ENCODE measurements at places on chromosomes 3 and 15.

DNA sequence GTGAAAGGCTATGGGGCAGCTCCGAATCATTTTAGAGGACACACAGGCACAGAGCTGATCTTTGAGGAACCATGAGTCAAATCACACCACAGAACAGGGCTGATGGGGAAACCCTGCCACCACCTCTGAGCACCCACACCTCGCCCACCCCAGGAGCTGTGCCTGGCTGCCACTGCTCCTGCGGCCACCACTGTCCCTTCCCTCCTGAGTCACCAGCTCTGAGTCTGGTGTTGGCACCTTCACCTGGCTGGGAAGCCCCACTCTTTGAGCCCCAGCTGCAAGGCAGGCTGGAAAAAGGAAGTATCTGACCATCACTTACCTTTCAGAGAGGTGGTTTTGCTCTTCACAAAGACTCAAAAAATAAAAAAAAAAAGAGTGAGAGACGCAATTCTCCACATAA lies 63.6 kb upstream of the MEF2A start:
- no peak for DNase-seq

- no peak for DNase-seq
Measured at GRCh38 chr3:34218706-34219385, 420.4 kb downstream of the PDCD6IP start.

DNA sequence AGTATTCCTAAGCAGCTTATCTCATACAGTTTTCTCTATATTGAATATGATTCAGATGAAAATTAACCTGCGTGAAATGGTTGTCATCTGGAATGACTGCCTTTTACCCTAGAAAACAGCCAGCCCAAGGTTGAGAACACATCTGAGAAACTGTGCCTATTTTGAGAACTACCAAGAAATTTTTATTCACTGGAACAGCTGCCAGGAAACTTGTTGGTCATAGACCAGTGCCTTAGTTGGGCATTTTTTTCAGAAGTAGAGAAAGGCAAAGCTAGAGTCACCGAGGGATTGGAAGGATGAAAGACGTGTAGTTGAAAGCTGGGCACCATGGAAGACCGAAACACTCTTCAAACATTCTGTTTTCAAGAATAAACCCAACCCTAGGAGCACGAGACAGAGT lies 277.1 kb downstream of the LPP start:
- DNase-seq, result no peak

- DNase-seq, result no peak
Measured at GRCh38 chr3:140756240-140757016, 78.6 kb downstream of the TRIM42 start.

DNA sequence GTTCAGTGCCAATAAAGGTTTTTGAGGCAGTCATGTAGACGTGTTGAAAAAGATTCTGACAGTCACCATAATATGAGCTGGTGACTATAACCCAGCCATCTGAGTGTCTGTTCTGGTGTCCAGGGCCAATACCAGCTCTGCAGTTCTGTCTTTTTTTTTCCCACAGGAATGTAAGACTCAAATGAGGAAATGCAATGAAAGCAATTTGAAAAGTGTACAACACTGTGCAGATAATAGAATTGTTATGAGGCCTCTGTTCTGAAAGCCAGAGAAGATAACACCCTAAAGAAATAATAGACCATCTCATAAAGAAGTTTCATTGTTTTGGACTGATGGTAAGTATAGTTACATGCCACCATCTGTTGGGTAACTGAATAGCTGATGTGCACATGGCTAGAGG lies 57.1 kb downstream of the CLDN1 start:
- DNase-seq, result no peak

DNA sequence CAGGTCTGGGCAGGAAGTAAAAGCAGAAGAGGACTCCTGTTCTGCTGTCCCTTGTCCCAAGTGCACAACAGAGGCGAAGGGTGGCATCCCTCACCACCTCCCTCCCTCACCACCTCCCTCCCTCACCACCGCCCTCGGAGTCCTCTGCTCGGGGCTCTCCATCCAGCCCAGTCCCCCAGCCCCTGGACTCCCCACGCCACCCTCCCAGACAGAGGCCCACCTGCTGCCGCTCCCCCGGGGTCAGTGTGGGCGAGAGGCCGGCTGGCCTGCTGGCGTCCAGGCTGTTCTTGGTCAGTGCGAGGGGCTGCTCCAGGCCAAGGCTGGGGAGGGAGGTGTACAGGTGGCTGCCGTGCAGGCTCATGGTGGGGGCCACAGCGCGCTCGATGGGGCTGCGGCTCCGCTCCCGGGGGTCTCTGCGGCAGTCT lies 79.1 kb downstream of the VGLL4 start:
- no peak for DNase-seq

- no peak for DNase-seq
Measured at GRCh38 chr3:35624698-35625097, 14.6 kb upstream of the ARPP21 start.

- no peak for DNase-seq
Measured at GRCh38 chr3:9153904-9154619, 95.4 kb downstream of the SRGAP3 start.

DNA sequence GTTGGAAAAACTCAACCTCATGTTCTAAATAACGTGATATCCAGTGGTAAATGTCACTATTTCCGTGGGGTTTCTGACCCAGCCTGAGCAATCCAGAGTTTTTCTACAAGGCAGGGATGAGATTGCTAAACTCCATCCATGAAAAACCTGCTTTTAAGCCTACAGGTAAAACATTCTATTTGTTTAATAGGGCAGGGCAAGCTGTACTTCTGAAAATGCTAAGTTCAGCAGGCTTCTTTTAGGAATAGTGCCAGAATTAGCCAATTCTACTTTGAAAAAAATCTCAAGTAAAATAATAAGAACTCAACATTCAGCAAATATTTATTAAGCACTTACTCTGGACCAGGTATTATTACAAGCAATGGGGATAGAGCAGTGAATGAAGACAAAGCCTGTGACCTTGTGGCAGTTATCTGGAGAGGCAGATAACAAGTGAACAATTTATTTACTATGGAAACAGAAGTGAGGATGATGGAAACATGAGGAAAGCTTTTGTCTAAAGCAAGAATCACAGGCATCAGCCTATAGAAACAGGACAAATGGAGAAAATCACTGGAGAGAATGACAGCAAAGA lies 13.3 kb downstream of the RPSA start:
- no peak for DNase-seq

- no peak for DNase-seq
Measured at GRCh38 chr3:117417411-117417810, 707.8 kb downstream of the TUSC7 start.

DNA sequence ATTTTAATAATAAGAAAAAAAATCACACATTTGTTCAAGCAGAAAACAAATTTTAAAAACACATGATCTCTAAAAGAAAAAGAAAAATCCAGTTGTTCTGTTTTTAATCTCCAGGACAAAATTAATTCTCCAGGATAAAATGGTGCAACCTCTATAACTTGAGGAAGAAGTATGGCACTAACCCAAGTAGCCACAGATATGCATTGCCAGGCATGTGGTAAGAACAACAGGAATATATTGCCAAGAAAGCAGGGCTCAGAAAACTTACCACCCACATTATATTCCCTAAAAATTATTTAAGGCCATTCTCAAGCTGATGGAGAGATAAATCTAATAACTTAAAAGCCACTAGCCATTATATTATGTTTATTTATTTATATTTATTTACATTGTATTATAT lies 295.7 kb upstream of the TMCO5A start:
- DNase-seq, result no peak

DNA sequence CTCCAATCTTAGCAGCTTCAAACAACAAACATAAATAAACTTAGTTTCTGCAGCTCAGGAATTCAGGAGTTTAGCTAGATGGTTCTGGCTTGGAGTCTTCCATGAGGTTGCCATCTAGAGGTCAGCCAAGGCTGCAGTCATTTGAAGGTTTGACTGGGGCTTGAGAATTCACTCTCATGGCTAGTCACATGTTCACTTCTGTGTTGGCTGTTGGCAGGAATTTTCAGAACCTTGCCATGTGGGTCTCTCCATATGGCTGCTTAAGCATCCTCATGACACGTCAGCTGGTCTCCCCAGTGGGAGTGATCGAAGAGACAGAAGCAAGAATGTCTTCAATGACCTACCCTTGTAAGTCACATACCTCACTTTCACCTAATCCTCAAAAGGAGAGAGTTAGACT lies 269.2 kb upstream of the CNTN3 start:
- no peak for DNase-seq

GRCh38 chr15:67840749-67841512 lies 1.1 kb upstream of the RNU6-1 start:
- no peak for DNase-seq

GRCh38 chr3:134793562-134793961 lies 1.5 kb upstream of the EPHB1 start:
- no peak for DNase-seq

GRCh38 chr3:136465296-136465695 lies 215.2 kb downstream of the PCCB start:
- no peak for DNase-seq

- DNase-seq, result no peak
Measured at GRCh38 chr3:37096288-37096687, 78.1 kb downstream of the LRRFIP2 start.

GRCh38 chr3:126424751-126425150 lies 30.0 kb downstream of the CFAP100 start:
- DNase-seq, result no peak

DNA sequence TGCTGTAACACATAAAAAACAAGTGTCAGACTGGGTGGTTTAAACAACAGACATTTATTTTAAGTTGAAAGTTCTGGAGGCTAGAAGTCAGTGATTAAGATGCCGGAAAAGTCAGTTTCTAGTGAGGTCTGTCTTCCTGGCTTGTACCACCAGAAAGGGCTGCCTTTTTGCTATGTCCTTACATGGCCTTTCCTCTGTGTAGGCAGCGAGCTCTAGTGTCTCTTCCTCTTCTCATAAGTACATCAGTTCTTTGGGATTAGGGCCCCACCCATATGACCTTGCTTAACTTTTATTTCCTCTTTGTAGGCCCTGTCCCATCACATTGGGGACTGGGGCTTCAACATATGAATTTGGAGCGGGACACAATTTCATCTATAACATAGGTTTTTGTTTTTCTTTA lies 128.0 kb downstream of the BBX start:
- DNase-seq, result no peak

- DNase-seq, result no peak
Measured at GRCh38 chr15:85766001-85766831, 28.5 kb downstream of the KLHL25 start.

- no peak for DNase-seq
Measured at GRCh38 chr3:160677459-160677881, 510 bp downstream of the ARL14 start.

GRCh38 chr15:36884518-36884875 lies 215.9 kb downstream of the MEIS2 start:
- no peak for DNase-seq

DNA sequence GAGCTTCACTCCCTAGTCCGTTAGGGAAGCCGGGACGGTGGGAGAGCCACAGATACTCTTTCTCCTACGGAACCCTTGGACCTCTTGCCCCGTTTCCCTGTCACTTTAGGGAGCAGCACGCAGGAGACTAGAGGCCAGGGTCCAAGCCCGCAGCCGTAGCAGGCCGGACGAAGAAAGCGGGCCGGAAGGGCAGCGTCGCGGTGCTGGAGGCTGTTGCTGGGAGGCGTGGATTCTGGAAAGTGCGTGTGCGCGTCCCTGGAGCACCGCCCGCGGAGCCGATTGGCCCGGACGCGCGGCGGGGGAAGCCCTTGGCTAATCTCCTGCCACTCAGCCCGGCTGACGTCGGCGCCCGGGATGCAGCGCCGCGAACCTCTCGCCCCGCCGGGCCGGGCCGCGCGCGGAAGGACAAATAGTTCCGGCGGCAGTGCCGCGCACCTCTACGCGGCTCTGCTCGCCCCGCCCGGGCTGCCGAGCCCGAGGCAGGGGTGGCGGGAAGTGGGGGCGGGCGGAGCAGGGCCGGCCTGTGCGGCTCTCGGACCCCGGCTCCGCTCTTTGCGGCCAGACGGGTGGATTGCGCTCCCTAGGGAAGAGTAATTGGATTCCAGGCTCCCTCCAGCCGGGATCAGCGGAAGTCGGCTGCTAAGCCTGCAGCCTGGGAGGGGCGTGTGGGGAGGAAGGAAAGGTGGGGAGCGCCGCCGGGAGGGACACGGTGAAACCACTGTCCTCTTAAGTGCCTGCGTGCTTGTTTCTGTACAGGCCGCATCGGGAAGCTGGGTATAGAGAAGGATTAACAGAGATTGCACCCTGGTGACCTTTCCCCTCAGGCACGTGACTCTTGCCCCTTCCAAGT lies 31.3 kb upstream of the TCF12 start:
- peak; percentile 67 for DNase-seq

GRCh38 chr3:13266005-13266404 lies 154.1 kb downstream of the NUP210 start:
- DNase-seq, result no peak

DNA sequence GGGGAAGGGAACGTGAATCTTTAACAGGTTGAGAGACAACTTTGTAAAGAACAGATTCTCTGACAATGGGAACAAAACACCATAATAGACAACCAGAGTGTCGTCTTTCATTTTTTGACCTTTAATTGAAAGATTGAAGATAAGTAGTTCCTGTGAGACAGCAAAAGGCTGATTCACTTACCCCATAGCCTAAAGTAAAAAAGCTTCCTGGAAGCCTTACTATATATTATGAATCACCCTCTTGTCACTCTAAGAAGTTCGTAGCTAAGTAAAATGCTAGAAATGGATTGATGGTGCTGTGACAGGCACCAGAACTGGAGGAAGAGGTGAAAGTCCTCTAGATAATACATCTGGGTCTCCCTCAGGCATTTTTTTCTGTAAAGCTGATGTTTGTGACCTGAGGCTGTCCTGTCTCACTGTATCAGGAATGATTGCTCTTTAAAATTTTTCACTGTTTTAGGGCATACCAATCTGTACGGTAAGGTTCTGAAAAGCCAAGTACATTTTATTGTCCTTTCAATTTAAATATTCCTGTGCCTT lies 824.6 kb upstream of the SEMA6D start:
- no peak for DNase-seq

DNA sequence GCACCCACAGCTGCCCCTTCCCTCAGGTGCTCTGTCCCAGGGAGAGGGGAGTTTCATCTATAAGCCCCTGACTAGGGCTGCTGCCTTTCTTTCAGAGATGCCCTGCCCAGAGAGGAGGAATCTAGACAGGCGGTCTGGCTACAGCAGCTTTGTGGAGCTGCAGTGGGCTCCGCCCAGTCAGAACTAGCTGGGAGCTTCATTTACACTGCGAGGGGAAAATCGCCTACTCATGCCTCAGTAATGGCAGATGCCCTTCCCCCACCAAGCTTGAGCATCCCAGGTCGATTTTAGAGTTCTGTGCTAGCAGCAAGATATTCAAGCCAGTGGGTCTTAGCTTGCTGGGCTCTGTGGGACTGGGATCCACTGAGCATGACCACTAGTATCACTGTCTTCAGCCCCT lies 181.2 kb upstream of the RARB start:
- DNase-seq, result no peak

DNA sequence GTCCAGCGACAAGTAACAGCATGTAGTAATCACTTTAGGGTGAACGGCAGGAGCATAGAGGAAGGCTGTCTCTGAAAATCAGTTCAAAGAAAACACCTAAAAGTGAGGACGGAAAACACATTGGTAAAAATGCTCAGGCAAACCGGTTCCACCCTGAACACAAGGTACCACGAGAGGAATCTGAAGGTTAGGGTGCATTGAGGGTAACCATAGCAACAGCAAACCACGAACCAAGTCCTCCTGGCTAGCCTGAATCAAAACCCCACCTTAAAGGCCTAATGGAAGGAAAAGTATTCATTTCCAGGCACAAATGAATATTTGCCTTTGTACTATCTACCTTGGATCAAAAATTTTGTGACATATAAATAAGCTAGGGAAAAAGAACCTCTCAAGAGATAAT lies 315.0 kb downstream of the OCA2 start:
- no peak for DNase-seq

- no peak for DNase-seq
Measured at GRCh38 chr3:171187706-171188290, 161.3 kb upstream of the SLC2A2 start.
